ENCODE measurements at places on chromosomes 6 and 20.
A peak's percentile ranks its signal among the peaks of the same experiment; 100 is the strongest.

GRCh38 chr6:112801468-112802080 is 454.4 kb downstream of the RFPL4B start:
- DNase-seq, result no peak

DNA sequence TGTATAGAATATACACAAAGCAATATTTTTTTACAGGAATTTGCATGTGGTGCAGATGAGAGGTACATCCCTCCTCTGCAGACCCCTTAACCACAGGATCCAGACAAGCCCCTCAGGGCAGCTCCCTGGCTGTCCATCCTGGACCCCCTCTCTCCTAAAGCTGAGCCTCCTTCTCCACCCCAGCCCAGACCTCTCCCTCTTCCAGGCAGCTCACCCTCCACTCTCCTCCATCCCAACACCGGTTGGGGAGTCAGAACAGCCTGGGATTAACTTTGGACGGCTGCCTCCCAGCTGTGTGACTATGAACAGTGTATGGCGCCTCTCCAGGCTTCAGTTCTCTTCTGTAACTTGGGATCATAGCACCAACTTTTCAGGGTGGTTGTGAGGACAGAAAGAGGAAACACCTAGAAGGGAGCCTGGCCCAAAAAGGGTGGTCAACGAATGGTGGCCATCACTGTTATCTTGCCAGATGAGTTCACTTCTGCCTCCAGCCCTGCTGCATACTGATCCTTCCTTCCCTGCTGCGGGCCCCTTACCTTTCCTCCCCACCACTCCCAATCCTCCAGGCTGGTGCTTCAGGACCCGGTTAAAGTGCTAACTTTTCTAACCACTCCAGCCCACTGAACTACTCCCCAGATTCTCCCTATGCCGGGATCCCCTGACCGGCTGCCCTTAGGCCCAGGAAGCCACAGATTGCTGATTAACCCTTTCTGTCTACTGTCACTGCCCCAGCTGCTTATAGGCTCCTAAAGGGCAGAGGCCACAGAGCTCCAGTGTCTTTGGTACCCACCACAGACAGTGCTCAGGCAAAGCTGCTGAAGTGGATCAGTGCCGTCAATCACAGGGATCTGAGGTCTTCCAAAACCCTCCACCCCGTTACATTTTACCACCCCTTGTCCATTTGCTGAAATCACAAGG is 55.9 kb downstream of the GPR6 start:
- no peak for DNase-seq

GRCh38 chr6:168518348-168518745 is 77.4 kb downstream of the SMOC2 start:
- no peak for DNase-seq

DNA sequence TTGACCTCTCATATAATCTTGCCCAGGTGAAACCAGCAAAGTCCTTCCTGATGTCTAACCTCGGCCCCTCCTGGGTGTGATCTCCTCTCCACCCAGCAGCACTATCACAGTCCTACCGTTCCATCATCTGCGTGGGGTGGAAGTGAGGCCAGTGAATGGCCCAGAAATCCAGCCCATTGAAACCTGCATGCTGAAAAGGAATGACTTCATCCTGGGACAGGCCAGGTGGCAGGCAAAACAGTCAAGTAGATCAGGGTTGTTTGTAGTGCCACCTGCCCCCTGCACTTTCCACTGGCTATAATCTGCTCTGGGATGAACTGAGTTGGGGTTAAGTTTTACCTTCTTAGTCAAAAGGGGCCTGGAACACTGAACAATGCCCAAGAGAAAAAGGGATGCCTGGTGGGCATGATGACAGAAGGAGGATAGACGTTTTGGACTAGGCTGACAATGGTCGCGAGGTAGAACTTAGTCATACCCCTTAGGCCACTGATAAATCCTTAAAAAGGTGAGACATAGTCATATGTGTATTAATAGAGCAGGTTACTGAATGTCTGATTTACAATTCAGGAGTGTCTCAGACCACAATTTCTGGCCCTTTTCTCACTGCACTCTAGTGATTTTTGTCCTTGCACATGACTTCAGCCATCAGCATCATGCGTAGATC is 8.1 kb upstream of the HSP90AB1 start:
- no peak for DNase-seq

DNA sequence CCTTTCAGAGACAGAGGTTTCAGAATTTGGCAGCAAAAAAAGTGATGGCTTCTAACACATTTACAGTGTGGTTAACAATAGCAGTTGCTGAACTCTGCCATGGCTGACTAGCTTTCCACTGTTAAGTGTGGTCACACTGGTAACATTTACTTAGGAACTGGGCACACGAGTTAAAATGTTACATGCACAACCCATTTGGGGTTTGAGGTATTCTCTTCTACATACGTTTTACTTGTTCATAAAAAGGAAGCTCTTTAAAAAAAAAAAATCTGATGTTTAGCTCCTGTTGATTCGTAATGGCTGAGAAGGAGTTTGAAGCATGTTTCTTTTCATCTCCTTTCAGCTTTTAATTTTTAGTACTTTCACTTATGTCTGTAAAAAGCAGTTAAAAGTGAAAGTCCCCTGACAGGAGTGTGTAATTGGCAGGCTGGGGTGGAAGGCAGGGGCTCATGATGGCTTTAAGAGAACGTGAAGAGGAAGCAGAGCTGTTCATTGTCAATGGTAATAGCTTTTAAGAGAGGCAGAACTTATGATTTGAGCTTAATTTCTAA is 245.9 kb downstream of the FARS2 start:
- no peak for DNase-seq

- no peak for DNase-seq
These were observed 23.9 kb downstream of the FLRT3 start for GRCh38 chr20:14313341-14314020.

DNA sequence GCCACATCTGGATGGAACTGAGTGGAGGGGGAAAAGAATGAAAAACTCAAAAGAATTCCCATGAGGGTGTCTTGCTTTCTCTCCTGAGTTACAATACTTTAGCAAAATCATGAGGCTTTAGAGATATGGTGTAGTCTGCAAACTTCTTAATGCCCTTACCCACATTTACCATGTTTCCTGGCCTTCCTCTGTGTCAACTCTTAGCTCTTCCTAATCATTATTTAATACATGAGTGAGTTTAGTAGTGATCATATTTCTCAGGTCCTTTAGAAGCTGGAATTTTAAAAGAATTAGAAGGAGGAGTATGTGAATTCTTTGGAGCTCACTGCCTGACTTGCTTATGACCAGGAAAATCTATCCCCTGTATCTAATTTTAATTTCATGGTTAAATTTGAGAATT is 39.0 kb downstream of the STX11 start:
- DNase-seq, result no peak

- DNase-seq, result no peak
These were observed 102.7 kb downstream of the AGPAT4 start for GRCh38 chr6:161171207-161171606.

- DNase-seq, result no peak
These were observed 431.0 kb upstream of the IRAK1BP1 start for GRCh38 chr6:78436335-78436734.

- no peak for DNase-seq
These were observed 26.2 kb downstream of the PROKR2 start for GRCh38 chr20:5290596-5290995.

GRCh38 chr6:13159300-13159699 is 169.0 kb downstream of the TBC1D7 start:
- DNase-seq, result no peak

GRCh38 chr20:18390201-18390600 is 76.6 kb downstream of the DZANK1 start:
- no peak for DNase-seq

- DNase-seq, result no peak
These were observed 19.4 kb downstream of the PFDN4 start for GRCh38 chr20:54227241-54227640.

DNA sequence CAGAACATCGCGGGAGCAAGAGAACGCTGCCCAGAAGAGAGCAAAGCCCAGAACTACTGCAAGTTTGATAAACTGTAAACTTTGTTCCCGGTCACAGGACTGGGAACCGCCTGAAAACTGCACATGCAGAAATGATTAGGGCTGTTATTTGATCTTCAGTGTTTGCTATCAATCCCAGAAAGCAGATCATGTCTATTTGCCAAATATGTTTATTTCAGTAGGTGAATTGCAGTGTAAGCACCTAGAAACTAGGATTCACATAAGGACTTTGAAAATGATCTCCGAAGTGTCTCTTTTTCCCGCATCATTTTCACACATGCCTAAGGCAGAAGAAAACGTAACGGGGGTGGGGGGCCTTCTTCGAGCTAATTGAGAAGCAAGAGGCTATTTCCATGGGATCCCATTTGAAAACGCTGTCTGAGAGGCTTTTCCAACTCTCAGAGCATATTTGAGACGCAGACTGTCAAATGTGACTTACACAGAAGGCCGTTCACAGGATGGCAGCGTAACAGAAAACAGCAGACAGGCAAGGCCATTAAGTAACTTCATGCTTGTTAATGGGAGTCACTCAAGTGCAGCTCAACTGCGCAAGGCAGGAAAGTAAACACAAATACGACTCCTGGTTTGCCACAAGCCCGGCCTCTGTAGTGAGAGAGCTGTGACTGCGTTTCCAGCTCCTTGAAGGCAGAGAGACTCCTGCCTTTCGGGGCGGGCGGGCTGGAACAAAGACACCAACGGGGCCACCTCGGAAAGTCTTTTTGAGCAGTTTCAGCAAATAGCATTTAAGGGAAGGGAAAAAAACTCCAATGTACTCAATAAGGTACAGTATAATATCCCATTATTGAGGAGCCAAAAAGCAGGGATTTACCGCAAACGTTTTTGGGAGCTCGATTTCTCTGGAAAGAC is 144.7 kb upstream of the ZNF217 start:
- DNase-seq, result peak; percentile 91

DNA sequence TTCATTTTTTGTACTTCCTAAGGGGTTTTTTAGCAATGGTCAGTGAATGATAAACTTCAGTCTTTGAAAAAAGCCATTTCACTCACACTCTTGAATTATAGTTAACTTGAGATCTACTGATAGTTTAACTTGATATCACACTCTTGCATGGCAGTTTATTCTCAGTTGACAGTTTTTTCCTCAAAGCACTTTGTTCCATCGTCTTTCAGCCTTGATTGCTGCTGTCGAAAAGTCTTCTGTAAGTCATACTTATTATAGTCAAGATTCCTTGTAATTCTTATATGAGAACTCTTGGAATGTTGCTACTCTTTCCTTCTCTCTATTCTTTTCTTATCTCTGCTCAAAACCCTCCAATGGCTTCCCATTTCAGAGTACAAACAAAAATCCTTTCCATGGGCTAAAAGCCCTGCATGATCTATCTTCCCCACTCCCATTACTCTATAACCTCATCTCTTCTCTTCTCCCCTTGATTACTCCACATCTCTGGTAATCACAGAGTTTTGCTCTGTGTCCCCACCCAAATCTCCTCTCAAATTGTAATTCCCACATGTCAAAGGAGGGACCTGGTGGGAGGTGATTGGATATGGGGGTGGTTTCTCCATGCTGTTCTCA is 31.2 kb downstream of the ZHX3 start:
- no peak for DNase-seq

GRCh38 chr20:51659491-51660050 is 108.6 kb downstream of the ATP9A start:
- no peak for DNase-seq

DNA sequence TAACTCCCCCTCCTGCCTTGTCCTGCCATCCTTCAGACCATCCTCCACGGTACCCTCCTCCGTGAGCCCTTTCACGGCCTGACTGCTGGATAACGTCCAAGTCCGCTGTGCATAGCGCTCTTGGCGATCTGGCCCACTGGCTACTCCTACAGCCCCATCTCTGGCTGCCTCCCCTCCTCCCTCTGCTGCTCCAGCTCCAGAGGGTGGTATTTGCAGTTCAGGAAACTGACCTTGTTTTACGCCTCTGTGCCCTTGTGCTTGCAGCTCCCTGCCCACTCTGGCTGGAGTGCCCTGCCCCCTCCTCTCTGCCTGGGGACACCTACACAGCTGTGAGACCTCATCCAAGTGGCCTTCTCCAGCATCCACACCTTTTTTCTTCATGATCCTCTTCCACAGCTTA is 6.5 kb upstream of the RREB1 start:
- no peak for DNase-seq

DNA sequence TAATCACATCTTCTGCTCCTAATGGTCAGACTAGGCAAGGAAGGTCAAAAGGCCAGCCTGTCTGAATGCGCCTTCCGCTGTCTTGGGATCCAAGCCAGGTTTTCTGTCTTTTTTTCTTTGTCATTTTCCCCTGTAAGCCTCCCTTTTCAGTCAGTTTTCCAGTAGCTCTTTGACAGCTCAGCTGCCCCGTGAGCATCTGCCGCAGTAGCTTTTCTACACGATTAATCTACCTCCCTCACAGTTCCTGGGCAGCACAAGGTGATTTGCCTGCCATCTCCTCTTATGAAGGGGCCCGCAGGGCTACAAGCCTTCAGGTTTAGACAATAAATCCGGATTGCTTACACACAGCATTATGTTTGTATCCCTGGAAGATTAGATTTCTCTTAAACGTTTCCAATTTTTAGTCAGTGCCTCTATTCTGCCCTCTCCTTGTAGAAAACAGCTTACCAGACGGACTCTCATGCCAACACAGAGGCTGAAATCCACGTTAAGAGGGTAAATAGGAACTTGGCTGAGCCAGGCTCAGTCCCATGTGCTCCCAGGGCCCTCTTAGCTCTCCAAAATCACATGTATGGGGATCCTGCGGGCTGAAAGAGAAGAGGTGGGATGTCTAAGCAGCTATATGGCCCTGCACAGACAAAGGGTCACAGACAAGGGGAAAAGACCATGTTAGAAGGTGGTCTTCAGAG is 77.2 kb downstream of the LY86 start:
- DNase-seq, result peak; percentile 81

- no peak for DNase-seq
These were observed 22.2 kb downstream of the AHI1 start for GRCh38 chr6:135475292-135475886.

- no peak for DNase-seq
These were observed 30.4 kb downstream of the C6orf89 start for GRCh38 chr6:36916126-36916525.

DNA sequence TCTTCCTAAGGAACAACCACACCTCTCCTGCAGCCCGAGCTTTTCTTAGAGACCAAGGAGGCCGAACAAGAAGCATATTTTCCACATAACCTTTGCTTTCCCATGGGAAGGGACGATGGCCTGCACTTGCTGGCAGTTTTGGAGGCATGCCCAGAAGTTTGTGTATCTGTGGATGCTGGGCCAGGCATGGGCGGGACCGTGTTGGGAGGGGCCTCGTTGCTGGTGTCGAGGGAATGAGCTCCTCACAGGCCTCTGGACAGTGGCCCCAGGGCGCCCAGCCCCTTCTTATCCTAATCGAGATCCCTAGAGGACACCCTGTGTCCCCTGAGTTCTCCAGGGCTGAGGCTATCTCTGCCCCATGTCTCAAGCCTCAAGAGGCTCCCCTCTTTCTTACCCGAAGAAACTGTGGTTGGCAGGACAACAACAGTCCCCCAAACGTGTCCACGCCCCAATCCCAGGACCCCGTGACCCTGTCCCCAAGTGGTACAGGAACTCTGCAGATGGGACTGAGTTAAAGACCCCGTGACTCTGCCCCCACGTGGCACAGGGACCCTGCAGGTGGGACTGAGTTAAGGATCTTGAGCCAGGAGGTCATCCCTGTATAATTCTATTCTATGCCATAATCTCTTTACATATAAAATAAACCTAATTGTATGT is 99.5 kb upstream of the BHLHE23 start:
- no peak for DNase-seq
